ENCODE measurements at places on chromosomes 3 and 15.
A peak's percentile ranks its signal among the peaks of the same experiment; 100 is the strongest.

DNA sequence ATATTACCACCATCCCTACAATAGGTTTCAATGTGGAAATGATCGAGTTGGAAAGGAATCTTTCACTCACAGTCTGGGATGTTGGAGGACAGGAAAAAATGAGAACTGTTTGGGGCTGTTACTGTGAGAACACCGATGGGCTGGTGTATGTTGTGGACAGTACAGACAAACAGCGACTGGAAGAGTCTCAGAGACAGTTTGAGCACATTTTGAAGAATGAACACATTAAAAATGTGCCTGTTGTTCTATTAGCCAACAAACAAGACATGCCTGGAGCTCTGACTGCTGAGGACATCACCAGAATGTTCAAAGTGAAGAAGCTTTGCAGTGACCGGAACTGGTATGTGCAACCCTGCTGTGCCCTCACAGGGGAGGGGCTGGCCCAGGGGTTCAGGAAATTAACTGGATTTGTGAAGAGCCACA lies 510 bp downstream of the ARL14 start:
- no peak for DNase-seq

DNA sequence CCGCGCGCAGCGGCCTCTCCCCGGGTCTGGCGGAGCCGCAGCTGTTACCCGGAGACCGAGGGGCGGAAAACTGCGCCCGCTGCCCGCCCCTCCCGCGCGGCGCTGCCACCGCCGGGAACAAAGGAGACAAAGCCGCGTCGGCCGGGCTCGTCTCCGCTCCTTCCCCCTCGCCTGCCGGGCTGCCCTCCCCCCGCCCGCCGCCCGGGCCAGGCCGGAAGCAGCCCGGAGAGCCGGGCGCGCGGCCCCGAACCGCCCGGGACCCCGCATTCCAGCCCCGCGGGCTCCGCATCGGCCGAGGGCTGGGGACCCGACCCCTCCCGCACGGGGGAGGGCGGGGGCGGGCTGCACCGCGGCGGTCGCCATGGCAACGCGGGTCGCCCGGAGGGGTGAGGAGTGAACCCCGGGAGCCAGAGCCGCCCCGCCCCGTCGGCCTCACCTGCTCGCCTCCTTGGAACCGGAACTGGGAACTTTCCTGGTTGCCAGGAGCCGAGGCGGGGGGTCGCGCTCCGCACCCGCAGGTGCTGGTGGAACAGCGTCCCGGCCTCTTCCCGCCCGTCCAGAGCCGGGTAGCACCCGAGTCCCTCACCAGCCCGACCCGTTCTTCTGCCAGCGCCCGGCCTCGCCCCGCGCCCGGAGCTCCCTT lies 448 bp downstream of the PLXNB1 start:
- DNase-seq, result peak; percentile 78

GRCh38 chr15:76298986-76299385 lies 12.3 kb downstream of the ETFA start:
- DNase-seq, result no peak

DNA sequence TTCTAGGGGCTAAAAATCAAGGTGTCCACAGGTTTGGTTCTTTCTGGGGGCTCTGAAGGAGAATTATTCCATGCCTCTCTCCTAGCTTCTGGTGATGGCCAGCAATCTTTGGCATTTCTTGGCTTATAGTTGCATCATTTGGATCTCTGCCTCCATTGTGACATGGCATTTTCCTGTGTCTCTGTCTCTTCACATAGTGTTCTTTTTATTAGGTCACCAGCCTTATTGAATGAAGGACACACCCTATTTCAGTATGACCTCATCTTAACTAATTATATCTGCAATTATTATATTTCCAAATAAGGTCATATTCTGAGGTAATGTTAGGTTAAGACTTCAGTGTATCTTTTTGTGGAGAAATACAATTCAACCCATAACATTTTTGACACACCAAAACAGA lies 3.2 kb upstream of the GBE1 start:
- no peak for DNase-seq

DNA sequence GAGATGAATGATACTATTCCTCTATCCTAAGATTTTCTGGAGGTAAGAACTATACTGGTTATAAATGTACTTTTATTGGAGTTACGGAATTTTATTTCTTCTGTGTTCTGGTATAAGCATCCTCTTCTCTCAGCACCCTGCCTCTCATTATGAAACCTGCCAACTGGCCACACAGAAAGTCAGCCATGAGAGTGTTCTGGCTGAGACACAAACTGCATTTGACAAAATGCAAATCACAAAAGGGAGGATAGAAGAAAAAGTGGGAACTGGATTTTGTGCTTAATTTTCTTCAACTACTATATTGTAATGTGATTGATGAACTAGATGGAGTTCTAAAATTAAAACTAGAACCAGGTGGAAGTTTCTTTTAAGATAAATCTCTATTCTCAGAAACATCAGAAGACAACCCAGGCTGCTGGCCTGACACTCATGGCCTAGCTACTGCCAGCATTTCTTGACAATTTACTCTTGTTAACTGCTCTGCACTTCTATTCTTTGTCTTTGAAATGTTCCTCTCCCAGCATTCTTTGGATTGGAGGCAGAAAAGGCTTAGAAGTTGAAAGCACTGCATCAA lies 143.1 kb downstream of the WDR76 start:
- DNase-seq, result no peak

- DNase-seq, result peak; percentile 83
Observed at GRCh38 chr15:62089616-62090015, 22.8 kb downstream of the C2CD4A start.

- DNase-seq, result no peak
Observed at GRCh38 chr3:19346759-19347158, 198.4 kb downstream of the KCNH8 start.

DNA sequence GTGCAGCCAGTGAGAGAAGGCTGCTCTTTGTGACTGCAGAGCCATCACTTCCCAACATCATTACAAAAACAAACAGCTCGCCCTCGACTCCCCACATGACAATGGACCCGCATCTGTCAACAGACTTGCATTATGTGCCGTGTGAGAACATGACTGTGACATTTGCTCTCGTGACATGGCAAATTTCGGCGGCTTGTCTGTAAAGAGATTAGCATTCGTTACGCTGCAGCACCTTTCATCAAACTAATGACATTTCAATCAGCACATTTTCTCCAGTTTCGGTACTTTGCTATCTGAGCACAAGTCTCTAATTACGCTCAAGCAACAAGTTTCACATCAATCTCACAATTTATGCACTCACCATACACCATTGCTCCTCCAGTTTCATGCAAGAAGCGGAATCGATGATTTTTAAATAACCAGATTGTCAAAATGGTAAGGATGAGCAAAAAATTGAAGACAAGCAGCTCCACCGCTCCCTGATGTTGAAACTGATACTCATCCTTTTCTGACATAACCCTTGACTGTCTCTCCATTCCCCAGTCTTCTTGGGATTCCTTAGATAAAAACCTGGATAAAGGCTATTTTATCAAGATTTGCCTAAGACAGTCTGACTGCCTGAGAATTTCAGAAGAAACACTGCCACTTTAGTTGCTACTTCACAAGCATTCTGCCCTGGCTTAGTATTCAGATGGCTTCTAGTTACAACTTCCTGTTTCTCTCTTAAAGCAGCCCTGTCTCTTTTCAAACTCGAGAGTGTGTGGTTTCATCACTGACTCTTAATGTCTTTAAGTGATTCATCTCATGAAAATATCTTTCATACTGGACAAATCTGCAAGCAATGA lies at the start of gene SLC9A9:
SLC9A9 (minus strand) TSS at position 682 of the 845 bp plus-strand sequence; CDS start at position 536, 146 bp downstream.
- DNase-seq, result peak; percentile 45

DNA sequence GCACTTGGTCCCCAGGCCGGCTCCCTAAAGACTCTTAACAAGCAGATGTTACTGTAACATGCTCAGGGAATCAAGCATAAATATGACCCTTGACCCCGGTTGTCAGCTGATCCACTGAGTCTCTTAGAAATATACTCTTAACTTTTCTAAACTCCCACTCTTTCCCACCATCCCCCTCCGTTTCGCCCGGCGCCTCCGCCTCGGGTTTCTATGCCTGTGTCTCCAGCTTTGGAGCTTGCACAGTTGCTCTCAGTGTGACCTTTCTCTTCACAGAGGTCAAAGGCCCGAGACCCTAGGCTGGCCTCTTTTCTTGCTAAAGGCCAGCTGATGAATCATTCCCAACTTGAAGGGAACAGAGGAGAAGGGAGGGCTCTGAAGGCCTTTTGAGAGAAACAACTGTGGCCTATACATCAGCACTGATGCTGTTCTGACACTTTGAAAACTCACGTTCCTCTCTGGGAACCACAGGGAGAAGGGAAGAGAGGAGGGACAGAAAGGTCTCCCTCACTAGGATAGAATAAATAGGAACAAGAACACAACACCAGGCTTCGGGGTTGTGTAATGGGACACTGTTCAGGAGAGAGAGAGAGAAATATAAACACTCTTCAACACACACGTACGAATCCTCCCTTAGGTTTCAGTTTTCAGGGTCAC lies 484.5 kb upstream of the NR2F2 start:
- DNase-seq, result no peak

GRCh38 chr3:100880072-100880471 lies 113.1 kb downstream of the ABI3BP start:
- DNase-seq, result no peak

DNA sequence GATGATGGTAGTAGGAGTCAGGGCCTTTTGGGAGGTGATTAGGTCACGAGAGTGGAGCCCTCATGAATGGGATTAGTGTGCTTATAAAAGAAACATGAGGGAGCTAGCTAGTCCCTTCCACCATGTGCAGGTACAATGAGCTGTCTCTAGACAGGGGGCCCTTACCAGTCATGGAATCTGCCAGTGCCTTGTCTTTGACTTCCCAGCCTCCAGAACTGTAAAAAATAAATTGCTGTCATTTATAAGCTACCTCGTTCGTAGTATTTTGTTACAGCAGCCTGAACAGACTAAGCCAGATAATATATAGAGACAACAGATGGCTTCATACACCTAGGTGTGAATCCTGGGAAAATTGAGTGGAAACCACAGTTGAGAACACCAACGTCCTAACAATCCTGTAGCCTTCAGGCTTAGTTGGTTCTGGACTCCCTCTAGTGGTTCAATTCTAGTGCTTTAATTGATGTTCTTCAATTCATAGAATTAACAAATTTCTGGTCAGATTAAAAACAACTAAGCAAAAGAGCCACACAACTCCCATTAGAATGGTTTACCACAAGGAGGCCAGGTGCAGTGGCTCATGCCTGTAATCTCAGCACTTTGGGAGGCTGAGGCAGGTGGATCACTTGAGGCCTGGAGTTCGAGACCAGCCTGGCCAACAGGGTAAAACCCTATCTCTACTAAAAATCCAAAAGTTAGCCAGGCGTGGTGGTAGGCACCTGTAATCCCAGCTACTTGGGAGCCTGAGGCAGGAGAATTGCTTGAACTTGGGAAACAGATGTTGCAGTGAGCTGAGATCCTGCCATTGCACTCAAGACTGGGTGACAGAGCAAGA lies 21.3 kb upstream of the GATM start:
- peak; percentile 41 for DNase-seq

DNA sequence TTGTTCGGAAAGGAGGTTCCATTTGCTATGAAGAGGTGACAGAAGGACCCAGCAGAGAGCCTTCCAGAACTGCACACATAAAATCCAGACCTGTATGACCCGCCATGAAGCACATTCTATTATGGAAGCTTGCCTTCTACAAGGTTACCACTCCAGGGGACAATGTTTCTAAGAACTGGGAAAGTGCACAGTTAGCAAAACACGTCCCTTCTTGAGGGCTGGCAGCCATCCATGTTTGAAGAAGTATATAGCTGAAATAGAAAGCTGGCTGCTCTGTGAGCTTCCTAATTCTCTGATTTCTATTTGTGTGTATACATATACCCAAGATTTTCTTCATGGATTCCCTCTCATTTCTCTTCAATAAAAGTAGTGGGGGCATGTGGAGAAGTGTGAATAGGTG lies 74.6 kb downstream of the CNTN3 start:
- DNase-seq, result peak; percentile 5

DNA sequence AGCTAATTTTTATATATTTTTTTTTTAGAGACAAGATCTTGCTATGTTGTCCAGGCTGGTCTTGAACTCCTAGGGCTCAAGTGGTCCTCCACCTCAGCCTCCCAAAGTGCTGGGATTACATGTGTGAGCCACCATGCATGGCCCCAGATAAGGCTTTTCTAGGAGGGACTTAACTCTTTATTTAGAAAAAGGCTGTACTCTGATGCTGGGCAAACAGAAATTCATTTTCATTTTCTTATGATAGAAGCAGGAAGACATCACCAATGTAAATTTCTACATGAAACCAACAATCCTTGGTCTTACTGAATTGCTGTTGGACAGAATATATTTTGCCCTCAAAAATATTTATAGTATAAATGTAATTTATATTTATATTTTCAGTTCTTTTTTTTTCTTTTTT lies 9.6 kb downstream of the NIPA1 start:
- DNase-seq, result no peak

All from NCI-H1105 treated with DMSO at 0.1 percent for 48 hours (cell line).